NB4 (cell line): ENCODE measurements at places on chromosomes 12 and 14.
A peak's percentile ranks its signal among the peaks of the same experiment; 100 is the strongest.

- DNase-seq = no peak
Measured at GRCh38 chr12:2737656-2738241, 57.0 kb upstream of the FKBP4 start.

- DNase-seq = no peak
Measured at GRCh38 chr14:29240066-29240465, 473.5 kb downstream of the FOXG1 start.

DNA sequence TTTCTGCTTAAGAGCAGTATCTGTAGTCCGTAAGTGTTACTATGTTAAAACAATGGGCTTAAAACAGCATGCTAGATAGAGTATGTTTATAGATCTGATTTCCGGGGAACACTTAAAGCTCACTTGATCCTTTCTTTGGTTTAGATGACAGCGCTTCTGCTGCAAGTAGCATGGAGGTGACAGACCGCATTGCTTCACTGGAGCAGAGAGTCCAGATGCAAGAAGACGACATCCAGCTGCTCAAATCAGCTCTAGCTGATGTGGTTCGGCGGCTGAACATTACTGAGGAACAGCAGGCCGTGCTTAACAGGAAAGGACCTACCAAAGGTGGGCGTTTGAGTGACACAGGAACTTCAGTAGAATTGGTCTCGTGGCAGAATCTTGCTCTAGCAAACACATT lies 57.5 kb downstream of the EML1 start:
- DNase-seq = no peak

DNA sequence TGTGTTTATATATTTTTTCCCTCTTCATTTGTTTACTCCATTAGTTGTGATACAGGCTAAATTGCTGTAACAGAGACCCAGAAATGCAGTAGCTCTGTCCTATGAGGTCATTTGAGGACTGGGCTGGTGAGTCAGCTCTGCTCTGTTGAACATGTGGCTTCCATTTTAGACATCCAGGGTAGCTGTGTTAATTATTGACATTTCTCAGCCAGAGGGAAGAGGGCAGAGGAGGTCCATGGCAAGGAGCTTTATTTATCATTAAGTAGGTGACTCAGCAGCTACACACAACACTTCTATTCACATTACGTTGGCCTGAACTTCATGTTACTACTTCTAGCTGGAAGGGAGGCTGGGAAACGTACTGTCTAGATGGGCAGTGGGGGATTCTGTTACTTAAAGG lies 85.4 kb downstream of the PTCSC3 start:
- DNase-seq = peak; percentile 4

DNA sequence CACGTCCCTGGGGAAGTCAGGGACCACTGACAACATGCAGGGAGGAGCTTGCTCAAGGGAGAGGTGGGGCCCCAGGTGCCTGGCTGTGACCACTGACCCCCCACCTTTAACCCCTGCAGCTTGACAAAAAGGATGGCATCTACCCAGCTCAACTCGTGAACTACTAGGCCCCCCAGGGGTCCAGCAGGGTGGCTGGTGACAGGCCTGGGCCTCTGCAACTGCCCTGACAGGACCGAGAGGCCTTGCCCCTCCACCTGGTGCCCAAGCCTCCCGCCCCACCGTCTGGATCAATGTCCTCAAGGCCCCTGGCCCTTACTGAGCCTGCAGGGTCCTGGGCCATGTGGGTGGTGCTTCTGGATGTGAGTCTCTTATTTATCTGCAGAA lies 26.3 kb downstream of the HIP1R start:
- DNase-seq = no peak

GRCh38 chr12:102976609-102977280 lies 19.3 kb downstream of the ASCL1 start:
- DNase-seq = no peak

DNA sequence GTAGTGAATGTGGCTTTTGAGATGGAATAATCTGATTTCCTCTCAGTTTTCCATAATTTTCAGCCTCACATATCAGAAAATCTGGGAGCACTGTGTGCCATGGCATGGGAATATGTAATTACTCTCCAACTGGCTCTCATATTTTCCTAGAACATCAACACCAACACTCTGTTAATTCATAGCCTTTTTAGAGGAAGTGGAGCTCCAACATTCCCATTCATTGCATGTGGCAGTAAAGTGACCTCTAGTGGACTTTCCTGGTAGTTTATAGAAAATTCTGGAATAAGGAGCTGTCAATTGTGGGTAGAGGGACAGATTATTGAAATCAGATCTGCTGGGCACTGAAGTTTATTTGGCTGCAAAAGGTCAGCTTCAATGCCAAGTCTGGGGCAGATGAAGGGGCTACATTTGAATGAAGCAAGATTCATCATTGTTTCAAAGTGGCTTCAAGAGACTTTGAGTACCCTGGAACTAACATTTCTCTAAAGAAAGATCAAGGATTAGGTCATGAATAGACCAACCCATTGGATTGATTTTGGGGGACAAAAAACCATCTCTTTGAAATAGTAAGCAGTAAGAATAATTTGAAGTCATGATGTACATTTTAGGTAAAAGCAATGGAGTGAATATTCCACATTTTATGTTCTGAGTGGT lies 23.6 kb upstream of the USP44 start:
- DNase-seq = peak; percentile 45

DNA sequence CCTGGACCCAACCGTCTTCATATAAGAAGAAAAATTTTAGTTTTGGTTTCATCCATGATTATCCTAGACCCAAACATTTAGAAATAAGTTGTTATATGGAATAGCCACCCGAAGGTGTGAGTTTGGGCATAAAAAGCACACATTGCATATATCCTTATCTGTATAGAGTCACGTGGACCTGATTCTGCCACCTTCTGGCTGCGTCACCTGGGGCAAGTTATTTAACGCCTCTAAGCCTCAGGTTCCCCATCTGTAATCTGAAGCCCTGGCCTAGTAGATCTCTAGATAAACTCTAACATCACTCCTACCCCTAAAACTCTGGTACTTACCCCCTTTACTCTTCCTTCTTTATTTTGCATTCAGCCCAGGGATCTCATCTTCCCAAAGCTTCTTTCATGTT lies 14.3 kb upstream of the KRT5 start:
- DNase-seq = peak; percentile 25

- DNase-seq = no peak
Measured at GRCh38 chr12:2023365-2023764, 19.1 kb upstream of the DCP1B start.

DNA sequence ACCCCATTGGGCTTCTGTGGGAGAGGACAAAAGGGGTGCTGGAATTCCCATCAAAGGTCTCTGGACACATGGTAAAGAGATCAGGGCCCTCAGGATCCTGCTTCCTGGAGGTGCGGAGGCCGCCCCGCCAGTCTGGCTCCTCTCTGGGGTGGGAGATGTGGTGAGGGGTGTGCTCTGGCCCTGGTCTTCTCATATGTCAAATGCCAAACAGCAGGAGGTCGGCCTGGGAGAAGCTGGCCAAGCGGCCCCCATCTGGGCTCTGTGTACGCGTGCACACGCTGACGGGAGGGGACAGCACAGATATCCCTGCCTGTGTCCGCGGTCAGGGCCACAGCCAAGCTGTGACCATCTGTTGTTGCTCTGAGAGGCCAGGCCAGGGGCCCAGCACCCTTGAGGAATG lies 14.1 kb downstream of the FIGNL2 start:
- DNase-seq = no peak

GRCh38 chr12:88764781-88765480 lies 184.7 kb upstream of the KITLG start:
- no peak for DNase-seq

- DNase-seq = peak; percentile 78
Measured at GRCh38 chr14:58298477-58299400, at the start of gene ARID4A. Gene ARID4A, plus strand, starts transcription at chr14:58298555. Its CDS starts 1,300 bp downstream, at chr14:58299855.

- DNase-seq = no peak
Measured at GRCh38 chr14:64196814-64197411, 97.3 kb downstream of the ESR2 start.

- DNase-seq = no peak
Measured at GRCh38 chr14:62866376-62866775, 178.9 kb downstream of the KCNH5 start.

DNA sequence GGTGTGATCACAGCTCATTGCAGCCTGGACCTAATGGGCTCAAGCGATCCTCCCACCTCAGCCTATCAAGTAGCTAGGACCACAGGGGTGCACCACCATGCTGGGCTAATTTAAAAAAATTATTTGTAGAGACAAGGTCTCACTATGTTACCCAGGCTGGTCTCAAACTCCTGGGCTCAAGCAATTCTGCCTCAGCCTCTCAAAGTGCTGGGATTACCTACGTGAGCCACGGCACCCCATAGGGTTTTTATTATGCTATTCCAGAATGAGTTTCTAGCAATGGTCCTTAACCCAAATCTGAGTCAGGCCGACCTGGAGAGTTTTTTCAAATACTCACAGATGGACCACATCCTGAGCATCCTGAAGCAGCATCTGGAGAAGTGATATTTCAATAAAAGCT lies 159.8 kb downstream of the CPNE8 start:
- no peak for DNase-seq

DNA sequence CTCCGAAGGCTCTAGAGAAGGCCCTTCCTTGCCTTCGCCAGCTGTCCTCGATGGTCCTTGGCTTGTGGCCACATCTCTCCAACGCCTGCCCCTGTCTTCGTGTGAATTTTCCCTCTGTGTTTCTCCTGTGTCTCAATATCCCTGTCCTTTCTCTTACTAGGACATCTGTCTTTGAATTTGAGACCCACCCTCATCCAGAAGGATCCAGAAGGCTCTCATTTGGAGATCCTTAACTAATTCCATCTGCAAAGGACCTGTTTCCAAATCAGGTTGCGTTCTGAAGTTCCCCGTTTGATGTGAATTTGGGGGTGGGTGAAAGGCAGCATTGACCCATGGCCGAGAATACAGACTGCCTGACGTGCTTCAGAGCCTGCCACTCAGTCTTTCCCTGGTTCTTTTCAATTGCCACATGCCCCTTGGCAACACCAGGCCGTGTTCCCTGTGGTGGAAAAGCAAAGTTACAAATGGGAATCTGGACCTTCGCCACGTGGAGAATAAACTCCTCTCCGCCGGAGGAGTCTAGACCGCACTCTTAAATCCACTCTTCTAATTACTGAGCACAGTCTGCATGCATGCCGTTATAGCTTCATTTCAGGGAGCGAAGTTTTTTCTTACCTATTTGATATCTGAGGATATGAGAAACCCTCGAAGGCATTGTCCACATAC lies 158.8 kb downstream of the TMEM132C start:
- no peak for DNase-seq

GRCh38 chr12:92462049-92462448 lies 240.7 kb upstream of the PLEKHG7 start:
- peak; percentile 93 for DNase-seq

- no peak for DNase-seq
Measured at GRCh38 chr14:28762955-28763326, 3.6 kb upstream of the FOXG1 start.

DNA sequence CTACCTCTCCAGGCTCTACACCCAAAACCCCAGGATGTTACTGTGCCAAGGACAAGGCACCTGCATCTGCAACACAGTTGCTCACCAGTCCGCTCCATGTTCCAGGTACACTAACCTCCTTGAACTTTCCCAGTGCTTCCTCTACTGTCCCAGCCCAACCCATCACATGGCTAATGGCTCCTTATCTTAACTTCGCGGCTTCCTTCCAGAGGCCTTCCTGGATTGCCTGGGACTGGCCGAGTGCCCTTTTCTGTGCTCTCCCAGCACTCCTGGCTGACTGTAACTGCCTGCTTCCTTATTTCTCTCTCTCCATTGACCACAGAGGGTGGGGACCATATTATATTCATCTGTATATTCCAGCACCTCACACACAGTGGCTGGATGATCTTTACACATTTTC lies 20.9 kb downstream of the POMT2 start:
- no peak for DNase-seq

- peak; percentile 24 for DNase-seq
Measured at GRCh38 chr14:105420101-105420973, 710 bp downstream of the MTA1 start.

GRCh38 chr12:79920421-79921238 lies 14.3 kb downstream of the PPP1R12A start:
- peak; percentile 12 for DNase-seq

DNA sequence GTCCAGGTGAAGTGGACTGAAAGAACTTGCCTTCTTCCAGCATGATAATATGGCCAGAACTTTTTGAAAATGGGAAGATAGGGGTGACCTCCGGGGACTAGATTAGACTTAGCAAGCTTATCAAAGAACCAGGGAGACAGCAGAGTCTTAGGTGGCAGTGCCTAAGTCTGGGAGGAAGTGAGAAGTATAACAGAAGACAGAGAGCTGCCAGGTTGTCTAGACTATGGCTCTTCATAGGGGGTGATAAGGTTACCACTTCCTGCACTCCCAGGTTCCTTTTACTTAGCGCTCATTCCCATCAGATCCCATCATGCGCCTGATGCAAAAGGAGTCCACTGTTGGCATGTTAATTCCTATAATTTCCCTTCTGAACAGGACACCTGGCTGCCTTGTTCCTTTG lies 69.9 kb downstream of the PLXNC1 start:
- DNase-seq = no peak

DNA sequence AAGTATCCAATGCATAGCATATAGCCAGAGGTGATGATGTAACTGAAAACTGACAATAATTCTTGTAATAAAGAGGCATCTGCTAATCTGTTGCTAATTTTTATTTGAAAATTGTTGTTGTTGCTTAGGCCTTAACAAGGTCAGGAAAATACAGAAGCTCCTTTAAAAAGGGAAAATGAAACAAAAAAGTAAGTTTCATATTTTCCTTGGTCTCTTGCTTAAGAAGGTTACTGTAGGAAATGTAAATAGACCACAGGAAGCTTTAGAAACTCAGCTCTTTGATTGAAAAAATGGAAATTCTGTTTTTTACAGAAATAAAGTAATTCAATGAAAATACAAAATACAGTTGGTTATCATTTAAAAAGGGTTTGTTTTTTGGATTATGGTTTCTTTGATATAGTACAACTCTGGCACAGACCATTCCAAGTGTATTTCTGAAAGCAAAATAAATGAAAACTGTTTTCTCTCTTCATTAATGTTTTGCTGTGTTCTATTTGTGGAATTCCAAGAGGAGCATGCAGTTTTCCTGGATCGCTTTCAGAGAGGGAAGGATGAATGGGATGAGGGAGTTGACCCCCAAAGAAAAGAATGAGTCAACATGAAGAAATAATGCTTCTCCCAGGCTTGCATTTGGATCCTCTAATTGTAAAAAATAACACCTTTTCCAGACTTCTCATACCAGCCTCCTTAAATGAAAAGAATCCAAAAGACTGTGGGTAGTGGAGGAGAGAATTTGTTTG lies 398.0 kb upstream of the FAR2 start:
- DNase-seq = no peak

DNA sequence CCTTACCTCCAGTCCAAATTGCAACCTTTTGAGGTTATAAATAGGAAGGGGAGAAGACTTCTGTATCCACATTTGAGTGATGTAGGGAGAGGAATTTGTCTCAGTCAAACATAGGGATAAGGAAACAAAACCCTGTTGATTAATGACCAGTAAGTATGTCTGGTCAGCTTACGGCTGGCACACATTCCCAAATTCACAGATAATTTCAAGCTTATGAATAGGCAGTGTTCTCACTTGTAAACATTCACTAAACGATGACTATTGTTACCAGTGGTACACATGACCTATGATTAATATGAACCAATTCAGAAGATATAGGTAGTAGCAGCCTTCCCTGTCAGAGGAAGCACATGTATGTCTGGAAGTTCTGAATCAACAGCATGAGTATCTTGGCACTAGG lies 33.0 kb upstream of the SLC5A8 start:
- DNase-seq = no peak
